ENCODE measurements at places on chromosomes 13 and 19.

GRCh38 chr13:96996886-96997285, 2.6 kb upstream of the OXGR1 start:
- no peaks in the 10 kb centered on the region for H3K36me3 ChIP-seq
- H3K4me1 ChIP-seq: peaks cover 31% of the 10 kb centered on the region
- no peak overlapping the region for H3K27ac ChIP-seq
- H3K27me3 ChIP-seq: no peaks in the 10 kb centered on the region
- H3K4me3 ChIP-seq: no peak overlapping the region

DNA sequence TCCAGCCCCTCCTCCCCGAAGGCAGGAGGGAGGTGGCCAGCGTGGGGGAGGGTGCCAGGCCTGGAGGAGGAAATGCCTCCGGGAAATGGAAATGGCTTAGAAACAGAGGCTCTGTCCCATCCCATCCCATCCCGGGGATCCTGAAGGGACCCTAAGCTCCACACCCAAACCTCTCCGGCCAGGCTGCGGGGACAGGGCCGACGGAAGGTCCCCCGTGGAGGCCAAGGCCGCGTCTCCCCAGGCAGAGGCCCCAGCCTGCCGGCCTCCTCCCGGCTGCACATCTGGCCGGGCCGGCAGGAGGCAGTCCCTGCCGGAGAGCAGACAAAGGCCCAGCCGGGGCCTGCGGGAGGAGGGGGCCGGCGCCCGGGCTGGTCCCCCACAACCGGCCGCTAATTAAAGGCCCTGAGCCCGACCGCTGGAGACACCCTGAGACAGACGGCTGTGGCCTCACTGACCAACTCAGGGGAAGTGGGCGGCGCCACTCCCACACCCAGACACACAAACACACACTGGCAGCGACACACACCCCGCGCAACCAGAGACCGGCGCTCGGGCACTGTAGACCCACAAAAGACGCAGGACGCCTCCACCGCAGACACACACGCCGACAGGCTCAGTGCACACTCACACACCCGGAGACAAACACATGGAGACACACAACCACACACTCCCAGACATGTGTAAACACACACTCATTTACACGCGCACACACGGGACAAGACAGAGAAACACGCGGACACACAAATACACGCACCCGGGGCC, 1.1 kb downstream of the ADAMTS10 start:
- H3K27ac ChIP-seq: peak overlapping the region; percentile 43
- no peaks in the 10 kb centered on the region for H3K36me3 ChIP-seq
- H3K27me3 ChIP-seq: no peaks in the 10 kb centered on the region
- H3K4me1 ChIP-seq: peaks cover 56% of the 10 kb centered on the region
- peak overlapping the region; percentile 45 for H3K4me3 ChIP-seq
- DNase-seq: no peak

DNA sequence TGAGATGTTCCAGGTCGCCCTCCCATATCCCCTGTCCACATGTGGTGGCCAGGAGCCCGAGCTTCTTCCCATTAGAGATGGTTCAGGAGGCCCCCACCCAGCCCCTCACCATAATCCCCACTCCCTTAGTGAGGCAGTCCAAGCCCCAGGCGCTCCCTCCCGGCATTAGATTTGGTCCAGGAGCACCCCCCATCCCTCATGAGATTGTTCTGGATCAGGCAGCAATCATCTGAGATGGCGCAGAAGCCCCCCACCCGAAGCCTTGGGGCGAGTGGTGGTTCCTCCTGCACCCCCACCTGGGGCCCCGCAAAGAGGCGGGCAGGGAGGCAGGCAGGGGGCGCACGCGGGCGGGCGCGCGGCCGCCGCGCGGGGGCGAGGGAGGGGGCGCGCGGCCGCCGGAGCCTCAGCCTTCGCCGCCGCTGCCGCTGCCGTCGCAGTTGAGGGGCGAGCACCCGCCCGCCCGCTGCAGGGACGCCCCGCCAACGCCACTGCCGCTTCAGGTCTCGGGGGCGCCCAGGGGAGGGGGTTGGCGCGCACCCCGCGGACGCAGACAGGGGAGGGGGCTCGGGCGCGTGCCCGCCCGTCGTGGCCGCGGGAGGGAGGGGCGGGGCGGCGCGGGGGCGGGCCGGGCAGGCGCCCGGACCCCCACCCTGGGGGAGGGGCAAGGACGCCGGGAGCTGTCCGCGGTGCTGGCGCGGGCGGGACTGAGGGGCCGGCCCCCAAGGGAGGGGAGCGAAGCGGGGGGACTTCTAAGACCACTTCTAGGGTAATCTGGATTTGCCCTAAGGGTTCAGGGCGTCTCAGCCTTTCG, 46.4 kb upstream of the SHKBP1 start:
- peak overlapping the region; percentile 24 for H3K4me3 ChIP-seq
- no peaks in the 10 kb centered on the region for H3K36me3 ChIP-seq
- no peak overlapping the region for H3K27ac ChIP-seq
- H3K4me1 ChIP-seq: peaks cover 15% of the 10 kb centered on the region
- H3K27me3 ChIP-seq: no peaks in the 10 kb centered on the region

DNA sequence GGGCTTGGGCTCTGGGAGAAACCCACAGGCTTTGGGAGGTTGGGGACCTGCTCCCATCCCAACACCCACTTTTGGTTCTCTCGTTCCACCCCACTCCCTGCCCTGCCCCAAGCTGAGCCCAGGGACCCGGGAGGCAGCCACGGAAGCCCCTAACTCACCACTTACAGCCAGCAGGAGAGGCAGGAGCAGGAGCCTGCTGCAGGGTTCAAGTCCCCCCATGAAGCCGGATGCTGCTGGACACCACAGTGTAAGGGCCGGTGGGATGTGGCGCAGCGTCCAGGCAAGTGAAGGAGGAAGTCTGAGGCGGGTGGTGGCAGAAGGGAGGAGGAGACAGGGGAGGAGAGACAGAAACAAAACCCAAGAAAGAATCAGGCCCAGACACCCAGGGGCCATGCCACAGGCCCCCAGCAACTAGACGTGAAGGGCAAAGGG, at the start of gene TYROBP:
Gene TYROBP (minus strand): TSS at position 286 of the 432 bp plus-strand sequence. CDS start 67 bp downstream, at position 219.
- no peak for DNase-seq
- no peaks in the 10 kb centered on the region for H3K27me3 ChIP-seq

- H3K4me1 ChIP-seq: no peaks in the 10 kb centered on the region
- DNase-seq: no peak
- H3K27ac ChIP-seq: no peak overlapping the region
- H3K27me3 ChIP-seq: no peaks in the 10 kb centered on the region
Measured at GRCh38 chr19:58042495-58043340, 8.9 kb downstream of the ZSCAN1 start.

DNA sequence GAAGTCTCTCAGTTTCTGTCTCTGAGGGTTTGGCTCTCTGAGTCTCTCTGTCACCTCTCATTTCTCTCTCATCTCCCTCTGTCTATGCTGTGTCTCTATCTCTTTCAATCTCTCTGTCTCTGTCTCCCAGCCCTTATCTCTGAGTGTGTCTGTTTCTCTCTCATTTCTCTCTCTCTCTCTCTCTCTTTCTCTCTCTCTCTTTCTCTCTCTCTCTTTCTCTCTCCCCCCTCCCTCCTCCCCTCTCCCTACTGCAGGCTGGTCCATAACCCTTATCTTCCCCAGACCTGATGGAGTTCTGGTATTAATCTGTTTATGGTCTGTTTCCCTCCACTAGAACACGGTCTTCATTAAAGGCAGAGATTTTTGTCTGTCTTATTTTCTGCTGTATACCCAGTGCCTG, 1.3 kb upstream of the PVR start:
- DNase-seq: no peak
- H3K4me1 ChIP-seq: peaks cover 32% of the 10 kb centered on the region
- H3K27me3 ChIP-seq: no peaks in the 10 kb centered on the region
- H3K36me3 ChIP-seq: peaks cover 6% of the 10 kb centered on the region
- no peak overlapping the region for H3K4me3 ChIP-seq
- no peak overlapping the region for H3K27ac ChIP-seq

GRCh38 chr19:275958-276646, 15.1 kb downstream of the PLPP2 start:
- H3K27me3 ChIP-seq: no peaks in the 10 kb centered on the region
- H3K27ac ChIP-seq: no peak overlapping the region
- no peaks in the 10 kb centered on the region for H3K4me1 ChIP-seq
- no peak for DNase-seq
- no peak overlapping the region for H3K4me3 ChIP-seq
- H3K36me3 ChIP-seq: peaks cover 14% of the 10 kb centered on the region

DNA sequence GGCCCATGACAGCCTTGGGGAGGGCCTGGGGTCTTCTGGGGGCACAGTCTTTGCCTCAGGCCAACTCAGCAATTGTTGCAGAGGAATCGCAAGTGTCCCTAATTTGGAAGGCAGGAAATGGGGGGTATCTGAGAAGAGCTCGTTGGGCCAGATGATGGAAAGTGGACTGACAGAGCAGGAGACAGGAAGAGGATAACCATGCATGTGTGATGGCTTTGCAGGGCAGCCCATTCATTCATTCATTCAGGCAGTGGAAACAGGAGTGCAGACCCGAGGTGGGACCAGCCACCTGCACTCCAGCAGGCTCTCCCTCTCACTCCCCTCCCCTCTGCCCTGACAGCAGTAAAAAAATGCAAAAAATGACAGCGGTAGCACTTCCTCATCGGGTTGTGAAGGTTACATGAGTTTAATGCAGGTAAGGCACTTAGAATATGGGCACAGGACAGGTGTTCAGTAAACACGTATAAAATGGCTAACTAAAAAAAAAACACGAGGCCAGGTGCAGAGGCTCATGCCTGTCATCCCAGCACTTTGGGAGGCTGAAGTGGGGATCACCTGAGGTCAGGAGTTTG, 5.0 kb upstream of the TMEM147 start:
- no peak overlapping the region for H3K4me3 ChIP-seq
- no peak for DNase-seq
- H3K27ac ChIP-seq: no peak overlapping the region
- H3K36me3 ChIP-seq: no peaks in the 10 kb centered on the region

GRCh38 chr19:12676384-12676792, 5.3 kb downstream of the DHPS start:
- DNase-seq: no peak

DNA sequence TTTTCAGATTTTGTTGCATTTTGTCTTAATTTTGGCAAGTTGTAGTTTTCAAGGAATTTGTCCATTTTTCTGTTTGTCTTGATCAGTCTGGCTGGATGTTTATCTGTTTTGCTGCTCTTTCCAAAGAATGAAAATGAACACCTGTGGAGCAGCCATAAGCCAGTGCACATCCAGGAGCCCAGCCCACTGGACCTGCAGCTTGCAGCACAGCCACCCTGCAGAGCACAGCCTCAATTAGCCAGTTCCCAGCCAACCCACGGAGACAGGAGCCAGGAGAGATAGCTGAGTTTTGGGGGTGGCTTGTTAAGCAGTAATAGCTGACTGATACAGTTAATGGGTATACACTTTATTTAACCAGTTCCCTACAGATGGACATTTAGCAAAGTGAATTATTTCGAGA, 38.0 kb upstream of the URI1 start:
- no peaks in the 10 kb centered on the region for H3K4me1 ChIP-seq
- H3K27ac ChIP-seq: no peak overlapping the region
- no peaks in the 10 kb centered on the region for H3K36me3 ChIP-seq

DNA sequence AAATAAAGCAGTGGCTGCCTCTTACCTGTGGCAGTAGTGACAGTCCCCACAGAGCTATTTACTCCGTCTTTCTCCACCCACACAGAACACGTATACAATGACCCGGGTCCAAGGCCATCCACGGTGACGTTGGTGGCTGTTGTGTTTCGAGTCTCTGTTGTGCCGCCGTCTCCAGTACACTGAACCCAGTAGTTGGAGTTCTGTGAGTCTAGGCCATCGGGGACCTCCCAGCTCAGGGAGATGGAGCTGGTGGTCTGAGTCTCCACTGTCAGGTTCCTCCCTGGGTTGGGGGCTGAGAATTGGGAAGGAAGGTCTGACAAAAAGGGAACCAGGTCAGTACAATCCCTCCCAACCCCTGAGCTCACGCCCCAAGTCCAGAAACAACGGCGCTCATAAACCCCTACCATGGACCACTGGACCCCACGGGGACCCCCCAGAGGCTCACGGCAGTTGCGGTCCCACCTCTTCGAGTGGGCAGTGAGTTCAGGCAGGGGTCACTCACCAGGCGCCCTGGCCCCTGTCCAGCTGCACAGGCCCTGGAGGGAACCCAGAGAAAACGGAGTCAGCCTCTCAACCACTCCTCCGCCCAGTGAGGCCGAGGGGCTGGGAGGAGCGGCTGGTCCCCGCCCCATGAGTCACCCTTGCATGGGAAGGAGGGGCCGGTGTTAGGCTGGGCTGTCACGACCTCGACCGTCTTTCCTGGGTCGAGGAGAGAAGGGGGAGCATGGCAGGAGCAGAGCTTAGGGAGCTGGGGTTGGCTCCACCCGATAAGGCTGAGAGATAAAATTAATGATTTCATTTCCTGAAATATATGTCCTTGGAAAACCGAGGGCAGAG, 2.4 kb downstream of the PTPRH start:
- no peaks in the 10 kb centered on the region for H3K36me3 ChIP-seq
- no peak overlapping the region for H3K4me3 ChIP-seq
- no peak for DNase-seq
- no peaks in the 10 kb centered on the region for H3K27me3 ChIP-seq

- H3K4me3 ChIP-seq: peak overlapping the region; percentile 39
- no peaks in the 10 kb centered on the region for H3K36me3 ChIP-seq
- H3K27ac ChIP-seq: no peak overlapping the region
- peaks cover 31% of the 10 kb centered on the region for H3K4me1 ChIP-seq
- H3K27me3 ChIP-seq: peaks cover 46% of the 10 kb centered on the region
- no peak for DNase-seq
Measured at GRCh38 chr19:49056101-49056901, 1.2 kb downstream of the CGB7 start.

DNA sequence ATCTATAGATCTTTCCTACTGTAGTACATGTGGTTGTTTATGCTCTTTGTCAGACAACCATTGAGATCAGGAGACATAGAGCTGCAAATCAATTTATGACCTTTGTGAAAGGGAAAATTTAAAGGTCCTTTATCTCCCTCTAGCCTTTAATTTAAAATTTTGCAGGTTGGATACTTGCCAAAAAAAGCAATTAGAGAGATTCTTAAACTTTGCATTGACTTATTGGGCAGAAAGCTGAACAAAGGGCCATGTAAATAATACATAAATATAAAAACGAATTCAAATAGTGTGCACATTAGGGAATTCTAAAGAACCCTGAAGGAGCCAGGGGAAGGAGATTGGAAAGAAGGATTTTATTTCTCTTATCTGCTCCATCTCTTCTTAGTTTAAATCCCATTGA, 22.0 kb upstream of the RB1 start:
- no peaks in the 10 kb centered on the region for H3K27me3 ChIP-seq
- H3K27ac ChIP-seq: no peak overlapping the region
- H3K4me3 ChIP-seq: no peak overlapping the region
- H3K4me1 ChIP-seq: no peaks in the 10 kb centered on the region
- H3K36me3 ChIP-seq: no peaks in the 10 kb centered on the region
- DNase-seq: no peak

- no peaks in the 10 kb centered on the region for H3K36me3 ChIP-seq
- peaks cover 10% of the 10 kb centered on the region for H3K4me1 ChIP-seq
- DNase-seq: no peak
- H3K27ac ChIP-seq: no peak overlapping the region
- H3K27me3 ChIP-seq: no peaks in the 10 kb centered on the region
- H3K4me3 ChIP-seq: peak overlapping the region; percentile 50
Measured at GRCh38 chr13:45370922-45371406, 30.0 kb upstream of the TPT1 start.

GRCh38 chr19:38763795-38764220, 9.5 kb downstream of the LGALS7 start:
- H3K27me3 ChIP-seq: no peaks in the 10 kb centered on the region
- H3K36me3 ChIP-seq: no peaks in the 10 kb centered on the region
- H3K27ac ChIP-seq: no peak overlapping the region
- no peak for DNase-seq

Measured in esophagus squamous epithelium (tissue), 5 donors.